Naive B cell (primary cell): ENCODE measurements at places on chromosomes 1 and 21.

DNA sequence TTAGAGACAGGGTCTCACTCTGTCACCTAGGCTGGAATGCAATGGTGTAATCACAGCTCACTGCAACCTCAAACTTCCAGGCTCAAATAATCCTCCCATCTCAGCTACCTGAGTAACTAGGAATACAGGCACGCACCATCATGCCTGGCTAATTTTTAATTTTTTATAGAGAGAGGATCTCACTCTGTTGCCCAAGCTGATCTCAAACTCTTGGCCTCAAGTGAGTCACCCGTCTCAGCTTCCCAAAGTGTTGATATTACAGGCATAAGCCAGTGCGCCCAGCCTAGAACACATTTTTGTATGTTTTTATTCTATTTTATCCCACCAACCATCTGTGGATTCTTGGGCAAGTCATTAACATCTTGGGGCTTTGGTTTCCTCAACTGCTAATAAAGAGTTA, 100.5 kb downstream of the AK5 start:
- DNase-seq = no peak

DNA sequence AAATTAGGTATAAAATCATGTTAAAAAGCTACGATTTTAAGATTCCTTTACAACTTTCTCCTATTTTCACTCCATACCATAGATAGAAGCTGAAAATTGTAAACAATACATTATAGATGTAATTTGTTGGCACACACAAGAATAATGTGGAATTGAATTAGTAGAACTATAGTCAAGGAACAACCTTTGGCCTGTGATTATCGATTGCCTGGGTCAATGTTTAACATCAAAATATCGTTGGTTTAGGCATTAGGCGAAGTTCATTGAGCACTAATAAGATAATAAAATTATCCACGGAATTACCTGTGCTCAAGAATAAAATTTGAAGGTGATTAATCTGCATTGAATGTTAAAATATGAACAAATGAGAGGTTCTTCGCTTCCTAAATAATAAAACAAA, 455.1 kb upstream of the ZP4 start:
- DNase-seq = no peak

- no peak for DNase-seq
These were observed 1598.9 kb downstream of the PLA2G4A start for GRCh38 chr1:188427642-188428041.

DNA sequence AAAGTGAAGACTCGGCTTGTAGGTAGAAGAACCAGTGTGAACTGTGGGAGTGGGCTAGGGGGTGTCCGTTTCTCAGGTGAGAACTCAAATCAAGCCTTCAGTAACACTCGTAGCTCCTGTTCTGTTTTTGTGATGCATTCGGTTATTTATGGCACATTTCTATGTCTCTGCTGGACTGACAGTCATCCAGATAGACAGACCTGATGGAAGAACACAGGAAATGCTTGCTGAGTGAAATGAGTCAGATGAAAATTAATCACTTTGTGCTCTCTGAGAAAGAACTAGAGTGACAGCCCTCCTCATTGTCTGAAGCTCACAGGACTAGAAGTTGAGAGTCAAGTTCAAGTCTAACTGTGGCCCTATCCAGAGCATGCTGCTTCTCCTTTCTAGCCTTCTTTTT, 360.1 kb upstream of the PLXNA2 start:
- DNase-seq = no peak

DNA sequence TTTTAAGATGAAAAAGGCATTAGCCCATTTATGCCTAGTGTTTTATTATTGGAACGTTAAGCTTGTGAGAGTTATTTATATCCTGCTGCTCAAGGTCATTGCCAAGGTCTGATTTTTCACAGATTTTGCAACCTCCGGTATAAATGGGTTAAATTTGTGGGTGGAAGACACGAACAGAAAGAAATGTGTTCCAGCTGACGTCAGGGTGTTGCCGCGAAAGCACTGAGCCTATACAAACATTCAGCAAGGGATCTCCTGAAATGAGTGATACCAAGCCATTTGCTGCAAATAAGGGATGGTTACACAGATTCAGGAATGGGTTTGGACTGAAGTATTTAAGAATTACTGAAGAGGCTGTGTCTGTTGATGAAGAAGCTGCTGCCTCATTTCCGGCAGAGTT, 32.2 kb downstream of the TMED5 start:
- no peak for DNase-seq

- peak; percentile 42 for DNase-seq
These were observed 552 bp downstream of the PLD5 start for GRCh38 chr1:242523719-242524570.

DNA sequence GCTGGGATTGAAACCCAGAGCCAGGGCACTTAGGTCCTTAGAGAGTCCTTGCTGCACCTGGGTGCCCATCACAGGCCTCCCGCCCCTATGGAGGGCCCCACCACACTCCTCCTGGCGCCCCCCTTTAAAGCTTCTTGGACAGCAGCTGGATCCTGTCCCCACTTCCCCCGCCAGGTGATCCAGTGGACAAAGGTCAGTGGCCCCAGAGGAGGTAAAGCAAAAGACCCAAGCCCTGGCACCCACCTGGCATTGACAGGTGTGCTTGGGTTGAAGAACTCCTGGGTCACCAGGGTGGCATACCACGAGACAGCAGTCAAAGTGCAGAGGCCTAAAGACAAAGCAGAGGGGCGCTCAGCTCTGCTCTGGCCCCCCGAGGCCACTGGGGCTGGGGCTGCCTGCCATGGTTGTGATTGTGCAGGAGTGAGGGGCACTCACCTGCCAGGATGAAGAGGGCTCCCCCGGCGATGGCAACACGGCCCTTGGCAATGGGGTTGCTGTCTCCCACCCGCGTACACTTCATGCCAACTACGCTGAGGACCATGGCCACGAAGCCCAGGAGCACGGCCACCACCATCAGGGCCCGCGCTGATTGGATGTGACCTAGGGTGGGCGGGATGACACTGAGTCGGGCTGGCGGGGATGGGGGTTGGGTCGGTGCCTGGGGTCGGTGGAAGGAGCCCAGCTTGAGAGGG, 1.9 kb downstream of the CLDN19 start:
- no peak for DNase-seq

- no peak for DNase-seq
These were observed 27.0 kb downstream of the PCNX2 start for GRCh38 chr1:233268389-233269022.

DNA sequence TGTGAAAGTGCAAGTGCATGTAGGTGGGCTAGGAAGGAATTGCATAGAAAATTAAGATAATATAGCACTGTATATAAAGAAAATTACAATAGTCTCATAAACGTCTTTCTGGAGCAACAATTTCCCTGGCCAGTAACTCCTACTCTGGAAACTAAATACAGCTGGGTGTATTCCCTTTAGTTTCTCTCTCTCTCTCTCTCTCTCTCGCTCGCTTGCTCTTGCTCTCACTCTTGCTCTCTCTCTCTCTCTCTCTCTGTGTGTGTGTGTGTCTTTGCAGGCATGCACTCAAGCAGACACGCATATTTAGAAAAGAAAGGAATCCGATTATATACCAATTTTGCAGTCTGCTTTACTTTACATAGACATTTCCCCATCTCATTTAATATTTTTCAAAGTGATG, 14.7 kb downstream of the S100A10 start:
- DNase-seq = no peak

GRCh38 chr1:81797701-81798100, 3.0 kb upstream of the ADGRL2 start:
- DNase-seq = no peak

- no peak for DNase-seq
These were observed 7.2 kb downstream of the RGL1 start for GRCh38 chr1:183812128-183812527.
